ENCODE measurements at places on chromosomes 2 and 18.

GRCh38 chr2:27909901-27910300, 19.4 kb downstream of the BABAM2 start:
- DNase-seq: no peak

GRCh38 chr2:43737097-43737854, 36.6 kb upstream of the DYNC2LI1 start:
- DNase-seq: no peak

GRCh38 chr2:42951263-42951938, 159.0 kb upstream of the HAAO start:
- DNase-seq: no peak

GRCh38 chr2:3703757-3704355, 481 bp downstream of the DCDC2C start:
- no peak for DNase-seq

DNA sequence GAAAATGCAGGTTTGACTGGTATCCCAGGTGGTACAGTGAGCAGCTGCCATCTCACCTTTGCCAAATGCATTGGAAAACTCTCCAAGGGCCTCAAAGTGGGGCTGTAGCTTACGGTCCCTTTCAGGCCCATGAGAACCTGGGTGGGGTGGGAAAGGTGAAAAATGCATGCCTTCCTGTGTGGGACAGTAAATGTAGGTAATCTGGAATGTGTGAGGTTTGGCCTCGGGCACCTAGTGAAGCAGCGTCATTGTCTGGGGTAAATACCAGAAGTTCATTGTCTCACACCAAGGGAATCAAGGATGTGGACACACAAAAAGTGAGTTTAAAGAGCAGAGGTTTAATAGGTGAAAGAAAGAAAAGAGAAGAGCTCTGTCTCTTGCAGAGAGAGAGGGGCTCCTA, 36.6 kb downstream of the TIMM21 start:
- DNase-seq: no peak

DNA sequence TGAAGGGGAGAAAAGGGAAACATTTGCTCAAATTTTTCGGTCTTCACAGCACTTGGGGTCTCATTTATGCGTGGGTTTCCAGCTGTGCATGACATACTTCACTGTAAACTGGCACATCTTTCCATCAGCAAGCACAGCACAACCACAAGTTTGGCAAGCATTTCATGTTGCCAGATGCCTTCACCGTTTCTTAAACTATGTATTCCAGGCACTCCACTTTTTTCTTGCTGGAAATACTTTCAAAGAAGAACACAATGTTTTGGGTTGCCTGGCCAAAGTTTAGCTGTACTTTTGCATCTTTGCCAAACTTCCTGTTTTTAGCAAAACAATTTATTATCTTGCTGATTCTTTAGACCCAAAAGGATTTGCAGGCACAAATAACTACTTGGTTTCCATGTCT, 194.6 kb upstream of the MEIS1 start:
- no peak for DNase-seq

- peak; percentile 46 for DNase-seq
Observed at GRCh38 chr2:85769983-85770362, 16.2 kb downstream of the ATOH8 start.

- DNase-seq: no peak
Observed at GRCh38 chr2:51071191-51071590, 39.3 kb upstream of the NRXN1 start.

GRCh38 chr2:240913810-240914644, 7.9 kb downstream of the CROCC2 start:
- DNase-seq: no peak

- DNase-seq: no peak
Observed at GRCh38 chr18:58892488-58892887, 27.8 kb downstream of the ZNF532 start.

DNA sequence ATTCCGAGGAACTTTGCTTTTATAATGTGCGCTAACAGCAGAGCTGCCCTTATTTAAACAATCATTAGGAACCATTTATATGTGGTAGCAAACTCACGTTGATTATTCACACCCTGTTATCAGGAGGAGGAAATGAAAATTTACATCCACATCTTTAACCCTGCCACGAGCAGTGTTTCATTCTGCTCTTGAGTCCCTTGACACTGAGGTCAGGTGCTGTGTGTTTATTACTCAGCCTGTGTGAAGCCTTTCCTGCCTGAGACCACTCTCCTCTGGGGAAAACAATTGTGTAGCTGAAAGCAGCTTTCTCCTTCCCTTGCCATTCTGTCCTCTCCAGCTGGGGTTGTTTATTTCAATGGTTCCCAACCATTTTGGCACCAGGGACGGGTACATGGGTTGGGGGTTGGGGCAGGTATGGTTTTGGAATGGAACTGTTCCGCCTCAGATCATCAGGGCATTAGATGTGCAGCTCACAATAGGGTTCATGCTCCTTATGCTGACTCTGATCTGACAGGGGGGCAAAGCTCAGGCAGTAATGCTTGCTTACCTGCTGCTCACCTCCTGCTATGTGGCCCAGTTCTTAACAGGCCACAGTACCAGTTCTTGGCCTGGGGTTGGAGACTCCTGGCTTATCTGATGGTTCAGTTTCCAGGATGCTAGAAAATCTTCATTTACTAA, 651.1 kb downstream of the TDRD15 start:
- no peak for DNase-seq

DNA sequence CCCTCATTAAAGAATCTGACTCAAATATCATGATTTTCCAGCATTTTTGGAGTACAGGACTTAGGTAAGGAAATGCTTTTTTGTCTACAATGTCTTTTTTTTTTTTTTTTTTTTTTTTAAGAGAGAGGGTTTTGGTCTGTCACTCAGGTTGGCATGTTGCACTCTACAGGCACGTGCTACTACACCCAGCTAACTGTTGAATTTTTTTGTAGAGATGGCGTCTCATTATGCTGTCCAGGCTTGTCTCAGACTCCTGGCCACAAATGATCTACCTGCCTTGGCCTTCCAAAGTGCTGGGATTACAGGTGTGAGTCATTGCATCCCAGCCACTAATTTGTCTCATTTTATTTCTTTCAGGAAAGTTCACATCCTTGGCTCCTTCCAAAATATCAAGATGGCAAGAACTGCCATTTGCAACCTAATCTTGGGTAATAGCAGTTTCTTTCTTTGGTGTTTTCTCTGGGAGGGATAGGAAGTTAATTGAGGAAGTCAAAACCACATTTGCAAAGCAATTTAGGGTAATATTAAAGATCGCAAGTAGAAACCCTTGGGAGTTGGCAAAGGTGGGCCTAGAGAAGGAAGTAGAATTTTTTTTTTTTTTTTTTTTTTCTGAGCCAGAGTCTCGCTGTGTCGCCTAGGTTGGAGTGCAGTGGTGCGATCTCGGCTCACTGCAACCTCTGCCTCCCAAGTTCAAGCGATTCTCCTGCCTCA, 15.5 kb downstream of the PNO1 start:
- no peak for DNase-seq

DNA sequence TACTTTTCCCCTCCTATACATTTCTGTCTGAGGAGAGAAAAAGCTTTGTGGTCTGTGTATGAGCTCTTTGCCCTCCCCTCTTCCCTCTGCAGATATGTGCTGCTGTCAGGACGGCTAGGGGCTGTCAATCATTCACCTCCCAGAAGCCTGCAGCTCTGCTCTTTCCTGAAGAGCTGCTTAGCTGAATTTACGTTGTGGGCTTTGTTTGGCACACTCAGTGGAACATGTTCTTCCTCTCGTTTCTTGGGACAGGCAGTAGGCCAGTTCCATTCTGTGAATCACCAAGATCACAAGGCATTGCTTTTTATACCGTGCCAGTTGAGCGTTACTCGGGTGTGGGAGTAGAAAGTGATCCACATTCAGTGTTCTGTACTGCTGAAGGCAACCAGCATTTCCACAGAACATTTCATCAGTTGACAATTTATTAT, 136.7 kb downstream of the LAMA3 start:
- DNase-seq: no peak

- no peak for DNase-seq
Observed at GRCh38 chr2:146228466-146229058, 1616.3 kb upstream of the ACVR2A start.

GRCh38 chr18:57976230-57976773, 67.7 kb upstream of the NEDD4L start:
- no peak for DNase-seq

GRCh38 chr18:34957864-34958259, 83.4 kb upstream of the MAPRE2 start:
- no peak for DNase-seq

DNA sequence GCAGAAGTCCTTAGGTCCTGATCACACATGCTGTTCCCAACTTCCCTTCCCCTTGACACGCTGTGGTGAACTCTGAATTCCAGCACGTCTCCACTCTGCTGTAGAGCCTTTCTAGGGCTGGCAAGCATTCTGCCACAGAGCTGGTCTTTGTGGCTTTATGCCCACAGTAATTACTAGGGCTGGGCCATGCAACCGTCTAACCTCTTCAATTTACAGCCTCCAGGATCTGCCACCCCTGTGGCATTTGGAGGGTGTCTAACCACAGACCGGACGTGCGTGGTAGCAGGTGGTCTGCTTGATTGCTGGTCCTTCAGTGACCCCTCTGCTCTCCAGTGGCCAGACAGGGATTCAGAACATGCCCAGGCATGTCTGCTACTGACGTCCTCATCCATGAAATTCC, 43.1 kb upstream of the TGFA start:
- DNase-seq: no peak

DNA sequence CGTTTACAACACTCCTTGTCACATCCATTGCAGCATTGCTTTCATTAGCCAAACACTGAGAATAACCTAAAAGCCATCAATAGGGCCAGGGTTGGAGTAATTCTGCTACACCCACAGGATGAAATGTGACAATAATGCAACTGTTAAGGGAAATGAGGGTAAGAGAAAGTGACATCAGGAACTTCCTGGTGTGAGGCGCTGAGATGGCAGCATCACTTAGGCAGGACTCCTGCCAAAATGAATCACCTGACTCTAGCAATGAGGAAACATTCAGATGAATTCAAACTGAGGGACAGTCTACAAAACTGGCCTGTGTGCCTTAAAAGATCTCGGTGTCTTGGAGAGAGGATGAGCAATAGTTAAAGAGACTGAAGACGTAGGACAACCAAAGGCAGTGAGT, 115.6 kb upstream of the AGAP1 start:
- DNase-seq: no peak

- DNase-seq: peak; percentile 72
Observed at GRCh38 chr2:151762694-151763093, 28.4 kb upstream of the NEB start.

- peak; percentile 18 for DNase-seq
Observed at GRCh38 chr2:159093497-159093896, 125.1 kb downstream of the TANC1 start.

GRCh38 chr2:37869771-37870170, 55.3 kb upstream of the RMDN2 start:
- no peak for DNase-seq

DNA sequence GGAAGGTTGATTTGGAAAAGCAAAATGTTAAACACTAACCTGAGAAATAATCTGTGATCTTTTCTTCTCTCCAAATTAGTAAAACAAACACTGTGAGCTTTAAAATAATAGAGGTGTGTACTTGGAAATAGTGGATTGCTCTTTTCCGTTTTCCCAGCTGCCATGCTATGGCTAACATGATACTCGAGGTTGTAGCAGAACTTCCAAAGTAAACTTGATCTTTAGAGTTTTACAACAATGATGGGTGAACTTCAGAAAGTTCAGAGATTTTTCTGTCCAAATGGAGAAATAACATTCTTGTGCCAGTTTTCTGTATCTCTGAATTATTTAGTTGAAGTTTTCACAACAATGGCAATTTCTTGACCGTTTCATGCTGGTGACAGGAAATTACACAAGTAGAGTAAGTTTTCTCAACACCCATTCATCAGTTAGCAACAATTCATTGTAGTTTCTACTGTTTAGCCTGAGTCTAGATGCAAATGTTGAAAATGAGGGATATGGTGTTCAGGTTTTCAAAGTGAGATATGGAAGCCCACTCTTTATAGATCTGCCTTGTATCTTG, 135.3 kb upstream of the CTAGE1 start:
- no peak for DNase-seq

GRCh38 chr2:139394801-139395200, 614.6 kb upstream of the NXPH2 start:
- DNase-seq: no peak

- DNase-seq: no peak
Observed at GRCh38 chr2:61125798-61126197, 36.2 kb upstream of the C2orf74 start.

DNA sequence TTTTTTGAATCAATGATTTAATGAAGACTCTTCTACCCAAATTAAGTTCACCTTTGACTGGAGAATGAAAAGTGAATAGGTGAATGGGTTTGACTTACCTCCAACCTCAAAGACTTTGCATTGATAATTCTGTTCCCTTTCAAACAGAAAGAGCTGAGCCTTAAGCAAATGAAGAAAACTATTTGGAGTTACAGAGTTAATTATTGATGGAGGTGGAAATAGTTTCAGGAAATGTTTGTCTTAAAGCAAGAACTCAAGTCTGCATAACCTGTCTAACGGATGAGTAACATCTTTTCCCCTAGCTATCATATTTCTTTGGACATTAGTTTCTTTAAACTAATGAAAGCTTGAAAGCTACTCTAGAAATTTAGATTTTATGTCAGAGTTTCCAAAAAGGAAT, 166.5 kb downstream of the CERS6 start:
- DNase-seq: no peak

GRCh38 chr2:11286749-11287148, 57.7 kb downstream of the ROCK2 start:
- no peak for DNase-seq

DNA sequence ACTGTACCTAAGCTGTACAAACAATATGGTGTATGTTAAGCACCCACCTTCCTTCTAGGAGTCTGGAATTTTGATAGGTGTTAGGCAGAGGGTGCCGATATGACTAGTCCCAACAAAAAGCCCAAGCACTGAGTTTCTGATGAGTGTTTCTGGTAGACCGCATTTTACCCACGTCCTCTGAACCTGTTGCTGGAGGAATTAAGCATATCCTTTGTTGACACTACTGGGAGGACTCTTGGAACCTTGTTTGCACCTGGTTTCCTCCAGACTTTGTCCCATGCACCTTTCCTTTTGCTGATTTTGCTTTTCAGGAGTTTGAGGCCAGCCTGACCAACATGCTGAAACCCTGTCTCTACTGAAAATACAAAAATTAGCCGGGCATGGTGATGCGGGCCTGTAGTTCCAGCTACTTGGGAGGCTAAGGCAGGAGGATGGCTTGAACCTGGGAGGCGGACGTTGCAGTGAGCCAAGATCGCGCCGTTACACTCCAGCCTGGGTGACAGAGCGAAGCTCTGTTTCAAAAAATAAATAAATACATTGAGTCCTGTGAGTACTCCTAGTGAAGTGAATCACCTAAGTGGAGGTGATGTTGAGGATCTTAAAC, 11.4 kb upstream of the SPAST start:
- no peak for DNase-seq

DNA sequence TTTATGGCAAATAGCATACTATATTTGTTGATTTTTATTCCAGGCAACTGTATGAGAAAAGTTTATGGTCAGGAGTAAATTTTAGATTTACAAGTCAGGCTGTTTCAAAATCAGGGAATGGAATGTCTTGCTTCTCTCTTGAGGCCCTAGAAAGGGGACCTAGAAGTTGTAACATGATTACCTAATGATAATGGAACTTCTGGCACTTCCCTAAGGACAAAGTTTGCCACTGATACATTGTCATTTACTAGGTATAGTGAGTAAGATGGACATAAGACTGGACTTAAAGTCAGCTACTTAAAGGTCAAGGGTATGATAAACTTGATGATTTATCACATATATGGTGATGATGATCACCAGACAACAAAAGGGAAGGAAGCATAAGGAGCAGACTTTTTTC, 103.3 kb upstream of the VRK2 start:
- no peak for DNase-seq

All from DMS 273 treated with DMSO at 0.1 percent for 48 hours (cell line).